ENCODE measurements at places on chromosomes 5 and 9.

- DNase-seq: no peak
These were observed 24.7 kb downstream of the ZBTB34 start for GRCh38 chr9:126885131-126885641.

GRCh38 chr9:103601287-103601686 lies 492.8 kb upstream of the SMC2 start:
- no peak for DNase-seq

DNA sequence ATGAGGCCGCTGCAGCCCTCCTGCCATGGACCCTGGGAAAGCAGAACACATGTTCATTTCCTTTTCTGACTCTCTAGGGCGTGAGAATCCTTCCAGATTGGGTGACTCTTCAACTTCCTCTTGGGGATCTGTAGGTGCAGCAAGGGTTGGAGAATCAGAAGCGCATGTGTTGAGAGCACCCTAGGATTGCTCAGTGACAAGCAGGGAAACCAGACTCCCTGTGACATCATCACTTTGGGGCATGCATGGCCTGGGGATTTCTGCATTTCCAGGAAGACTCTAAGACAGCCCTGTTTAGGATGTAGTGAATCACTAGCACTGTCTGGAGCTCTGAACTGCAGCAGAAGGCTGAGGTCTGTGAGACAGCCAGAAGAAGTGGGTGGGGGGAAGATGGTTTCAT lies 15.1 kb upstream of the LCP2 start:
- no peak for DNase-seq

DNA sequence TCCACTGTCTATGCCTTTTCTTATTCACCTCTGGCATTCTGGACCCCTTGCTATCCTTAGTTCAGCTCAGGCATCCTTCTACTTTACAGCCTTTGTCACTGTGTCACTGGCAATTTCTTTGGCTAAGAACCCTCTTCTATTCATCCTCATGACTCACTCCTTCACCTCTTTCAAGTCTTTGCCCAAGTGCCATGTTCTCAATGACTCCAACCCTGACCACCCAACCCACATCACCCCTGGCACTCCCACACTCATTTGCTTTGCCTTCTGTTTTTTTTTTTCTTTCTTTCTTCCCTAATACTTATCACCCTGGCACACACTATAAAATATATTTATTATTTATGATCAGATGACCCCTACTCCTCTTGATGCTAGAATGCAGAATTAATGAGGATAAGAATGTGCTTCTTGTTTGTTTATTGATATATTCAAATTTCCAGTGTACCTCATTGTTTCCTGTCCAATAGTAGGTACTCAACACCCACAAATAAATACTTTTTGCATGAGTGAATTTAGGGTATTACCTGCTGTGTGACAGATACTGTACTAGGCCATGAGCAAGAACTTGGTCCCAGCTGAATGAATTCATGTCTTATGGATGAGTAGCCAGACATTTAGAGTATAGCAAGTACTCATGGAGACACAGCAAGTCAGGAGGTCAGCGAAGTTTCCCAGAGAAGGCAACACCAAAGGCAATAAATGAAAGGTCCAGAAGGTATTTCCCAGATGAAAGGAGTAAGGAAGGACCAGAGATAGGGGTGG lies 236.1 kb downstream of the PAPPA start:
- no peak for DNase-seq

GRCh38 chr5:164663198-164663989 lies 1158.0 kb downstream of the MAT2B start:
- DNase-seq: no peak

GRCh38 chr9:108333530-108333983 lies 522.2 kb downstream of the ACTL7B start:
- DNase-seq: no peak

DNA sequence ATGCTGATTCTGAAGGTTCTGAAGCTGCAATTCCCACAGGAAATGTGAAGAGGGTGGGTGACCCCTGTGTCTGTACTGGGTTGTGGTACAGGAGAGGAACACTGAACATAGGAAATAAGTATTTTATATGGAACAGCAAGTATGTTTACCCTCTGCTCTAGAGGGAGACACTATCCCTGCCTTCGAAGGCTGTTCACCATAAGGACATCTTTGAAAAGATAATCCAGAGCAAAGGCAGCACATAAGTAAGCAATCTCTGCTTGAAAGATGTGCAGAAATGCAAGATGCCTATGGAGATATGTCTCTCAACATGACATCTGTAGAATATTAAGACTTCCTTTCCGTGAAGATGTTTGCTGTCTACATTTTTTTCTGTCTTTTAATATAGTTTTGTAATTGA lies 184.4 kb upstream of the EFNA5 start:
- DNase-seq: no peak

DNA sequence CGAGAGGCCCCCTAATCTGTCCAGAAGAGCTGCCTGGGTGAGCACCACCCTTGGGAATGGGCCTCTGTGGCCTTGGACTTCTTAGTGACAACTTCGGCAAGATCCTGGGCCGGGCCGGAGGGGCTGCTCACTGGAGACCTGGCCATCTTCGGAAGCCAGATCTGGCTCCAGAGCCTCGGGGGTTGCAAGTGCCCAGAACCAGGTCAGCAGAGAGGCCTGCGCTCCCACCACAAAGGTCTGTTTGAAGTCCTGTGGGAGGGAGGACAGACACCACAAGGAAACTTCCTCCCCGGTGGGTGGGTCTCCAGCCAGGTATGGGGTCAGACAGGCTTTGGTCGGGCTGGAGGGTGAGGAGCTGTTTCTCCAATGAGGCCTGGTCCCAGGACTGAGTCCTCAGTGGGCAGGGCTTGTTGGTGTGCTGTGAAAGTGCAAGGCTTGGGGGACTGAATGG lies 86.1 kb downstream of the DAB2IP start:
- DNase-seq: no peak

GRCh38 chr9:120579139-120580050 lies 572 bp downstream of the CDK5RAP2 start:
- no peak for DNase-seq

DNA sequence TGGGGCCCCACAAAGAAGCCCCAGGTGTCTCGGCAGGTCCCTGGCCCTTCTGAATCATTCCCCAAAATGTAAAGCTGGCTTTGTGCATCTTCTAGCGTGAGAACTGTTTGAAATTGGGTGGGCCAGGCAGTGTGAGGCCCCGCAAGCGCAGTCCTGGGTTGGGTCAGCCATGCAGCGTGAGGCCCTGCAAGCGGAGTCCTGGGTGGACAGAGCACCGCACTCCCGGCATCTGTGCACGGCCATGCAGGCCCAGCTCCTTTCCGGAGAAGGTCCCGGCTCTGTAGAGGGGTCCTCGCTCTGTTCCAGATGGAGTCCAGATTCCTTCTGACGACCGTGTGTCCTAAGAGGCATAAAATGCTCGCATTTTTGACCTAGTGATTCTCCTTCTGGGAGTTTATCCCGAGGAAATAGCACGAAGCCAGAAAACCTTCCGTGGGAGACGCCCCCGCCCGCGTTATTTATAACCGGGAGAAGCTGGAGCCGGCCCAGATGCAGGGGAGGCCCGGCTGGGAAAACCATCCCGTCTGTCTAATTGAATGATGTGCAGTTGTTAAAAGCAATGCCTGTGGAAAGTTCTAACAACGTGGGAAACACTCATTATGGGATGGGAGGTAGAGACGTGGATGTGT lies 19.4 kb upstream of the NOTCH1 start:
- DNase-seq: no peak

GRCh38 chr5:169534311-169534880 lies 49.2 kb upstream of the SPDL1 start:
- no peak for DNase-seq

- no peak for DNase-seq
These were observed 10.3 kb upstream of the ROR2 start for GRCh38 chr9:91960367-91960766.

DNA sequence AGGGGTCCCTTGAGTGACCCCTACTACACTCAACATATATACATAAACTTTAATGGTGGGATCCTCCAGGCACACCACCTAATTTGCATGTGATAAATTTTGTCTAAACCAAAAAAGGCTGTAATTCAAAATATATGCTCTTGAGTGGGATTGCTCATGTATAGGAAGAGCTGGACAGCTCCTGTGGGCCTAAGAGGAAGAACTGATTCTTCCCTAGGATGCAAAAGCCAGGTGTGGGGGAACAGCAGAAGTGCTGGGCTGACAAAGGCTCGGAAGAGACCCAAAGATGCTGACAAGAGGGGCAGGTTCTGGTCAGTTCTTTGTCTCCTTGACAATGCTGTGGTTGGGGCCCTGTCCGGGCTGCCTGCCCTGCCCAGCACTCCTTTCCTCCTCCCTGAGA lies 43.9 kb downstream of the PCDH1 start:
- DNase-seq: no peak

- DNase-seq: no peak
These were observed 286.6 kb downstream of the FER start for GRCh38 chr5:109034306-109034705.

GRCh38 chr9:90442723-90443122 lies 199.9 kb downstream of the DIRAS2 start:
- no peak for DNase-seq

DNA sequence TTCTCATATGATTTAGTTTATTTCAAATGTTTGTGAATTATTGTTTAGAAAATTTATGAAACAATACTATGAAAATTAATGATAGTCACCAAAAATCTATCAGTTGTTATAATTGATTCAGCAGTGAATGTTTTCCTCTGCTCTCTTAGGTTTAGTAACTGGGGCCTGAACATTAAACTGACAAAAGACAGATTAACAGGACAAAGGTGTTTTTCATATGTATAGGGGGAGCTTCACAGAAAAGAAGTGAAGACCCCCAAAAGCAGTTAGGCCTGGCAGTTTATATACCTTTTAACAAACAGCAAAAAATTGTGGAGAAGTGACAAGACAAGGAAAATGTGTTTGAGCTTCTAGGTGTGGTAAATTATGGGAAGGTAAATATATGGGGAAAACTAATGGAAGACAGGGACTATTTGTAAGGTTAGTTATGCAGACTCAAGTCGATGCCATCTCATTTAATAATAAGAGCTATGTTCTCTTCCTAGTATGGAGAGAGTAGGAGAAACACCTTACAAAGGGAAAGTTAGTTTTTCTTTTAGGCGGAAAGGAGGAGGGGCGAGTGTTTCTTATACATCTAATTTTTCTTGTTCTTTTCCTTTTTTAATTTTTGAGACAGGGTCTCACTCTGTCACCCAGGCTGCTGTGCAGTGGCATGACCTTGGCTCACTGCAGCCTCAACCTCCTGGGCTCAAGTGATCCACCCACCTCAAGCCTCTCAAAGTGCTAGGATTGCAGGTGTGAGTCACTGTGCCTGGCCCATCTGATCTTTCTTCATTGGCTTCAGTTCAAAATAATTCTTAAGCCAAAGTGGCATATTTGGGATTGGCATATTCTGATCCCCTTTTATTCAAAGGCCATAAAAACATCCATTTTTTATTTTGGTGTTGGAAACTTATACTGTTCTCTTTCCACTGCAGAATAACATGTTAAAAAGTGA lies 77.8 kb downstream of the C9orf153 start:
- DNase-seq: no peak
